ENCODE measurements at places on chromosomes 13 and 19.

DNA sequence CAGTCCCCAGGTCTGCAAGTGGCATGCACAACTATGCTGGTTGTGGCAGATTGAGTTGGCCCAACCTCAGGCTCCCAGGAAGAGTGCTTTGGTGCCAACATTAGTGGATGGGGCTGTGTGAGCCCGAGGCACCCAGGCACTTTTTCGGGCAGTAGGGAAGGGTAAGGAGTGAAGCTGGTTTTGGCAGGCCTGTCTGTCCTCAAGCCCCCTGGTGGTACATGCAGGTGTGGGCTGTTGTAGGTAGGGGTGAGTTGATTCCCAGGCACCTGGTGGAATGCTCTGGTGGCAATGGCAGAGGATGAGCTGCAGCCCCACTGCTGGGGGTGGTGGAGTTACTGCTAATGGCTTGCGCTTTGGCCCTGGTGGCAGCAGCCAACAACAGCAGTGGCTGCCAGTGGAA is 723.7 kb upstream of the SLITRK1 start:
- DNase-seq: no peak

GRCh38 chr19:34426096-34426661 is 2.0 kb upstream of the UBA2 start:
- DNase-seq: no peak

GRCh38 chr13:21637296-21637695 is 33.3 kb upstream of the MICU2 start:
- peak; percentile 62 for DNase-seq

DNA sequence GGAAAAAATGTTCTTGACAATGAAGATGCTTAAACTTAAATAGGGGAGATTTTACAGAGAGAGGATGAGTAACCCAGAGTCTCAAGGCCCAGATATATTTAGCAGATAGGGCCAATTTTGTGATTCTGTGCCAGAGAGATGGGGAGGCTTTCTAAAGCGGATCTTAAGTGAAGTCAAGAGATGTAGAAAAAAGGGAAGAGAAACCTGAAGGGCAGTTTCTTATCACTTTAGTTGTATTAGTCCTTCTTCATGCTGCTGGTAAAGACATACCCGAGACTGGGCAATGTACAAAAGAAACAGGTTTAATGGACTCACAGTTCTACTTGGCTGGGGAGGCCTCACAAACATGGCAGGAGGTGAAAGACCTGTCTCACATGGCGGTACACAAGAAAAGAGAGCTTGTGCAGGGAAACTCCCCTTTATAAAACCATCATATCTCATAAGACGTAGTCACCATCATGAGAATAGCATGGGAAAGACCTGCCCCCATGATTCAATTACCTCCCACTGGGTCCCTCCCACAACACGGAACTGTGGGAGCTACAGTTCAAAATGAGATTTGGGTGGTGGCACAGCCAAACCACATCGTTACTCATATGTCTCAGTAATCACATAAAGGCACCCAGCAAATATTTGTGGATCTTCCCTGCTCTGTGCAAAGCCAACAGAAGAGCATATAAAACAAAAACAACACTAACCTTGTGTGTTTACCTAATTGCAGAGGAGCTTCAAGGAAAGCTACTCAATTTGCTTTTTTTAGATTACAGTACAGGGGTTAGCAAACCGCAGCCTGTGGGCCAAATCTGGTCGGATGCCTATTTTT is 102.6 kb upstream of the MYCBP2 start:
- DNase-seq: no peak
